ENCODE measurements at places on chromosomes 5 and 9.

DNA sequence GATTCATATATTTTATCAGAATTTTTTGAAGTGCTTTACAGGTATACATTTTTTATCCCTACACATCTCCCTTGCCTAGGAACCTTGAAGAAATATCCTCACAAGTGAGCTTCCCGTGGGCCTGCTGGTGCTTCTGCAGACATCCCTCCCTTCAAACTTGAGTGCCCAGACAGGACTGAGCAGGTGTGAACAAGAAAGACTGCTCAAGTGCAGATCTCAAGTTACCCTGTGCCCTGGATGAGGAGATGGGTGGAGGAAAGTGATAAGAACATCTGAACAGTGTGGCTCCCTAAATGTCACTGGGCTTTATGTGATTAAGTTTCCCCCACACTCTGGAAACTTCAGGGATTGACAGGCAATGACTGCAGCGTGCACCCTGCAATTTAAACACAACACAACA lies 209.8 kb downstream of the TLE1 start:
- DNase-seq = no peak

DNA sequence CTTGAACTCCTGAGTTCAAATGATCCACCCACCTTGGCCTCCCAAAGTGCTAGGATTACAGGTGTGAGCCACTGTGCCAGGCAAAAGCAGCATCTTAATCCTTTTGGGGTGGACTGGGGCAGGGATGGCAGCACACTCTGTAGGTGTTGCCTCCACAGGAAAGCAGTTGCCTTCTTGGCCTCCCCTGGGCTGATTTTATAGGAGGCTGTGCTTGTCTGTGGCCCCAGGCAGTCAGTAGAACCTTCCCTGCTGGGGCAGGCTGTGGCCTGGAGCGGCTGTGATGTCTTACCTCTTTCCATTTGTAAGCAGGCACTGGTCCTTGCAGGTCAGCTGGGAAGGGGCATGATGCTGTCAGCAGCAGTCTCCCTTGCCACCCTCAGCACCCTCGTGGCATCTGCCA lies 49.8 kb downstream of the PRRC2B start:
- DNase-seq = no peak

DNA sequence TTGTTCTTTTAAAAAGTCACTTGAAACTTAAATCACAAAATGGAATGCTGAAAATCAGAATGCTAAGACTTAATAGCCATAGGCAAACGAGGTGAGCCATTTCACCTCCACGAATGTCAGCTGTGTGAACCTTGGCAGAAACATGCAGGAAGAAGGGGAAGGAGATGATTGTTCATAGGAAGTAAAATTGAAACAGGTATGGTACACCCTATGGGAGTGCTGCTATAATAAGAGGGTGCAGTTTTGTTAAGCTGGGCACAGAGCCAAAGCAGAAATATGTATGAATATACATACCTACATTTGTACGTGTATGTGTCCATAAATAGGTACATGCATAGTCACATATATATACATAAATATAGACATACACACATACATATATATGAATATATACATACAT lies 51.0 kb upstream of the SPINK5 start:
- no peak for DNase-seq

DNA sequence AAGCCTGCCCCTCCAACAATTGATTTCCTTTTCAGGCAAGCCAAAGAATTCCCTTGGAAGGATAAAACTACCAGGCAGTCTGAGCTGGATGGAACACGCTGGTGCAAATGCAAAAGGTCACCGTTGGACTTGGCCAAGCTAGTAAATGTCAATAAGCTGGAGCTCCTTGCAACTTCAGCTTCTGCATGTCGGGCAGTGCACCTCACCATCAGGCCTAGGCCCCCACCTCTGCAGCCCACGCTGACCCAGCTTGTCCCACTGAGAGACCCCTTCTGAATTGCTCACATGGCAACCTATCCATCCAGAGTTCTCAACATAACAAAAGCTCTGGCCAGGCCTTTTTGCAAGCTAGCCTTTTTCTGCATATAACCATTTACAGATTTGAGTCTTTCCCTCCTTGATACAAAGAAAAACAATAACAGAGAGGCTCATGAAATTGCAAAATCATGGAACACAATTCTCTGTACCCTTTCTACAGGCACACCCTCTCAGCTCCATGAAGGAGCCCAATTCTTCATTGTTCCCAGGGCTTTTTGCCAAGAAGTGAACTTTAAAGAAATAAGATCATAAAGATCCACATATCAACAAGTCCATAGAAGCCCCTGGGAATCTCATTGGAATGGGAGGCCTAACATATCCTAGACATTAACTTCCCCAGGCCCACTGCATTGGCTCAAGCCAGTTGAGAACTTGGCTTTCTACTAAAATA lies 123.9 kb upstream of the SLIT3 start:
- no peak for DNase-seq

DNA sequence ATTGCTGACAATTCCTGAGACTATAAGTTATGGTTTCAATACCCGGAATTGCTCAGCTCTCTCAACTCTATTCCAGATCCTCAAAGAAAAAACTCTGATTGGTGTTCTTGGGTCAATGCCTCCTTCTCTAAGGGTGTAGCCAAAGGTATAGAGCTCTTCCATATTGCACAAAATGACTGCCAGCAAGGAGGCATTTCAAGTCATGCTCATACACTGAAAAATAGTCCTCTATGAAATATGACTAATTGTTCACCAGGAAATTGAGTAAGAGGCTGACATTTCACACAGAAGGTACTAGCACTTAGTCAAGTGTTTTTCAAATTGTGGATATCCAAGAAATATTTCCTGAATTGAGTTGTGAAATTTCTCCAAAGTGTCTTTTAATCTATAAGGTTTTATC lies 111.1 kb upstream of the KLF9 start:
- no peak for DNase-seq

- DNase-seq = no peak
Measured at GRCh38 chr5:142677198-142677597, 8.7 kb downstream of the FGF1 start.

DNA sequence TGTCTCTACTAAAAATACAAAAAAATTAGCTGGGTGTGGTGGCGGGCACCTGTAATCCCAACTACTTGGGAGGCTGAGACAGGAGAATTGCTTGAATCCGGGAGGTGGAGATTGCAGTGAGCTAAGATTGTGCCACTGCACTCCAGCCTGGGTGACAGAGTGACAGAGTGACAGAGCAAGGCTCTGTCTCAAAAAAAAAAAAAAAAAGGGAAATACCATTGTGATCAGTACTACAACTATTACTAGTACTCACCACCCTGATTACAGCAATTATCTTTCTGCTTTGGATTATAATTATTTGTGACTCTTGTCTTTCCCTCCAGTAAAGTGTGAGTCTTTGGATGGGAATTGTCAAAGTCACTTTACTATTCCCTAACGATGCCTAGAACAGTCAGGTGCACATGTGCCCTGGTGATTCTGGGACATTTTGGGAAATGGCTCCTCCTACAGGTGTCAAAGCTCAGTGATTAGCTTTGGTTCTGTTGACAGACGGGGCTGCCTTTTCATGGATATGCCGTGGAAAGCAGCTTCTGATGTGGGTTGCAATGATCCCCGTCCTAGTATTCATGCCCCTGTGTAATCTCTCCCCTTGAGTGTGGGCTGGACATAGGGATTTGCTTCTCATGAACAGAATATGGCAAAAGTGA lies 31.8 kb upstream of the FRRS1L start:
- DNase-seq = no peak

GRCh38 chr9:129313331-129313955 lies 135.4 kb upstream of the IER5L start:
- no peak for DNase-seq

DNA sequence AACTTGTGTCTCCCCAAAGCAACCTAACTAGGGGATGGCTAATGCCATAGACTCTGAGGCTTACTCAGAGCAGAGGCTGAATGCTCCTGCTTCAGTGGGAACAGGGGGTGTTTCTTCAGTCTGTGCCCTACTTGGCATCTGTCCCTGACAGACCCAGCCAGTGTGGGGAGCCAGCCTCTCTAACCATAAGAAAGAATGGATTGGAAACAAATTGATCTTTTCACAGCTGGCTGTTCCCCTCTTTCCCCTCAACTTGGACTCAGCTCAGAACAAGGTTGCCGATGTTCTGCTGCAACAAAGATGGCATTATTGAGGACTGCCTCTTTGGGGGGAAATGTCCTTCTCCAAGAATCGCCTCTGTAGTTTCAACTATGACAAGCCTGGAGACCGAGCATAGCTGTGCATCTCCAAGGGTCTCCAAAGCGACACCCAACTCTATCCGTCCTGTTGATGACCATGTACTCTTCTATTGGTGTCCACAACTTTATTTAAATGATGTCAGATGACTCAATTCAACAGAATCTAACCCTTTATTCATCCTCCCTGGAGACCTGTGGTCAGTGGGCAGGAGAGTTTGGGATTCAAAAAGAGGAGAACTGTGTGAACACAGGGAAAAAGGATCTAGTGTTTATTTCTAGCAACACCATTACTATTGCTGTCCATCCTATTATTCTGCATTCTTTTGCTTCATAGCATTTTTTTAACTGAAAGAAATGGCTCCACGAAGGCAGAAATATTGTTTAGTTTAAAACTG lies 24.7 kb upstream of the TNC start:
- no peak for DNase-seq

DNA sequence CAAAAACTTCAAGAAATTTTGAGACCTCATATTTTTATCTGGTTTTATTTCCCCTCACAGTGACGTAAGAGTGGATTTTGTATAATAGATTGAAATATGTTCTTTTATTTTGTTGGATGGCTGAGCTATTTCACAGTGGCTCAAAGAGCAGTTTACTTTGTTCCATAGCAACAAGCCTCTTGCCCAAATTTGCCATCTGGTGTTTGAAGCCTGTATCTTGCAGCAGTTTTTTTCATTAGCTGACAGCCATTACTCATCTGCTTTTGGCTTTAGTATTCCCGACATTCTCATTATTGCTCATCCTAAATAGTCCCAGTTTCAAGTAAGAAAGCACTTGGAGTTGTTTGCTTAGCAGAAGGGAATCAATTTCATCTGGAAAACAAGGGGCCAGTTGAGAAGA lies 36.3 kb downstream of the GDA start:
- DNase-seq = no peak

- no peak for DNase-seq
Measured at GRCh38 chr9:19162956-19163355, 35.7 kb upstream of the PLIN2 start.

Measured in GM19239 (cell line).